ENCODE measurements at places on chromosomes 11 and 22.

- no peak for DNase-seq
Measured at GRCh38 chr11:68186061-68186460, 27.0 kb downstream of the KMT5B start.

GRCh38 chr22:33209930-33210784 is 152.0 kb upstream of the SYN3 start:
- no peak for DNase-seq

GRCh38 chr11:34609850-34610249 is 11.0 kb upstream of the EHF start:
- no peak for DNase-seq

DNA sequence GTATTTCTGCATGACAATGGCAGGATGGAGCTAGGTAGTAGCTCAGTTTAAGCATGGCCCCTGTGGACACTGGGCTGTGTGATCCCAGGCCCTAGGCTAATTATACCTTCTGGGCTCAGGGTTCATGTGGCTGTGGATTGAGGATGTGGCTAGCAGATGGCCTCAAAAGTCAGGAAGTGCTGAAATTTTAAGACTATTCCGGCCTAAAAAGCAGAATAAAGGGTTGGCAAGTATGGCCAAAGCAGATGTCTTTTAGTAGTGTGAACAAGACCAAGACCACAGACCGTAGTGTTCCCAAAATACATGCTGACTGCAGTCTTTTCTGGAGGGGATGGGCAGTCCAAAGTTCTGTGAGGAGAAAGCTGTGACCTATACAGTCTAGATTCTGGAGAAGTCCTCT is 115.7 kb upstream of the RAG2 start:
- no peak for DNase-seq

- no peak for DNase-seq
Measured at GRCh38 chr11:34256626-34257025, 101.2 kb downstream of the ABTB2 start.

- no peak for DNase-seq
Measured at GRCh38 chr11:62477927-62478326, 59.1 kb downstream of the SCGB1A1 start.

DNA sequence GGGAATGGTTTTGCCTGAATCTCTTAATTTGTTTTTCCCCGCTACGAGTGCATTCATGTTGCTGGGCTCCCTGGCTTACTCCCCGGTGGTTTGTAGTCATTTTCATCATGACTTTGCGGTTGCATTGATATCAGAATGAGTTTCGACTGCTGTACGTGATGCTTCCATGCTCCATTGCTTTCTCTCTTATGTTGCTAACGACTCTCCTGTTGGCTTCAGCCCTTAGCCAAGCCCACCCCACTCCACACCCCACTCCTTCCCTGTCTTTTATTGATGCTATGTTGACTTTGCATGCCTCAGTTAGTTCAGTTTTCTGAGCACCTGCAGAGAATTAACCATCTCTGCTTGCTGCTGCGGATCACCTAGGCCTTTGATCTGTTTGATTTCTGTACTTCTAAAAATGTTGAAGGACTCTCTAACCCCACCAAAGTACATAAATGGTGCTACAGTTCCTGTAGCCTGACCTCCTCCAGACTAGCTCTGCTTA is 65.3 kb downstream of the ARFGAP2 start:
- no peak for DNase-seq

DNA sequence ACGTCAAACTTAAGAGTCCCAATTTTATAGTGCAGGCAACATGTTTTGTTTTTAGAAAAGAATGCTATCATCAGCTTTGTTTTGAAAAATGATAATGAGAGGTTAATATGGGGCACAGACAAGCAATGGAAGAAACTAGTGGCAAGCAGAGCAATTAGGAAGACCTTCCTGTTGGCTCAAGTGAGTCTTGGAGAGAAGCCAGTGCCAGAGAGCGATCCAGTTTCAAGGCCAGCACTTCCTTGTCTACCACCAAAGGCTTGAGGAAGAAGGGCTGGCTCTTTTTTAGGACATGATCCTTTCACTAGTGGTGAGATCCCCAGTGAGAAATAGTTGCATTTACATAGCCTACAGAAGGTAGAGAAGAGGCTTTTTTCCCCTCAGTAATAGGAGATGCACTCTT is 1340.7 kb downstream of the LRRC4C start:
- no peak for DNase-seq

DNA sequence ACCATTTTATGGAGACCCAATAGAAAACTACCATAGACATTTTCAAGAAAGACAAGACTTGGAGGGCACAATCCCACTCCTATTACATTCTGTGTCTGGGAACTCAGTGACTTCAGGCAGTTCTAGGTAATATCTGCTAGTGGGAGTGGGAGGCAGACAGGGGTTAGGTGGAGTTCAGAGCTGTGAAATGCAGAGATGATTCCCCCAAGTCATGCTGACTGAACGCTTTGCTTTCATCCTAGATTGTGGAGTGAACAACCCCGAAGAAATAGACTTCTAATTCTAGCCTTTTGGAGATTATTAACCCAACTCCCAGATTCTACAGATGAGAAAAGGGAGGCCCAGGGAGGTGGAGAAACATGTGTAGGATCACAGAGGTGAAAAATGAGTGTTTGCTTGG is 437.8 kb upstream of the CADM1 start:
- no peak for DNase-seq

DNA sequence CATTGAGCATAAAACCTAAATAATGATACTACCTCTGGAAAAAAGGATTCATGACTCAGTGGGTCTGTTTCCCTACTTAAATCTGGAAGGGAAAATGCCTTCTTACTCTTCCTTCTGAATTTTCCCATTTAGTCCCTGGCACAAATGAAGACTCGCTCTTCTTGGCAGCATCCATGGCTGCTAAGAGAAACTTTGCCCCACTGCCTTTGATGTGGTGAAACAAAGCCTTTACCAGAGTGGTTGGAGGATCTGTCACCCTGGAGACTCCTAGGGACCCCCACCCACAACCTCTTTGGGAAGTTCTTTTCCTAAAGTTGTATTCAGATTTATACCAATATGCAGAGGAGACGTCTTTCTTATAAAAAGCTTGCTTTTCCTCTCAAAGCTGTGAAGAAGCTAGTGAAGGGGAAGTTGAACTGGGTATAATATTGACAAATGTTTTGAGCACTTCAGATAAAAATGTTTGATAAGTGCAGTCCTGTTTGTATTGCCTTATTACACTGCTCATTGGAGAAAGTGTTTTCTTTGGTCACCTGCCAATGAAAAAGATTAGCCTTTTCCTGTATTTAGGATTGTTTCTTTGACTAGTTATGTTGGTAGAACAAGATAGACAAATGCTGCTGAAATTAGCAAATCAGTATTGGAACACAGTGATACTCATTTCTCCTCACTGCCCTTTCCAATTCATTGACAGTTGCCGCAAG is 77.3 kb downstream of the ARFGAP2 start:
- no peak for DNase-seq

DNA sequence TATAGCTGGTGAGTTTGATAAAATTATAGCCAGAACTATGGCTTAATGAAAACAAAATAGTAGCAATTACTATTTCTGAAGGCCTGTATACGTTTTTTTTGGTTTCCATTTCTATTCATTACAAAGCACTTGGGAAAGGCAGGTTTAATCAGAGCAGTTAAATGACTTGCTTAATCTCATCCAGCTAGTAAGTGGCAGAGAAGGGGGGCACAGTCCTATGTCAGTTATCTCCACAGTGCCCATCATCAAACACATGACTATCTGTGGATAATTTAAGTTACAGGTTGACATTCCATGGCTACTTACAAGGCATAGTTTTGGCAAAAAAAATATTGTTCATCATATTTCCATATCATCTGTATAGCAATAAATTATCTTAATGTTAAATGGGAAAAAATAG is 93.7 kb downstream of the PGR start:
- DNase-seq, result no peak

DNA sequence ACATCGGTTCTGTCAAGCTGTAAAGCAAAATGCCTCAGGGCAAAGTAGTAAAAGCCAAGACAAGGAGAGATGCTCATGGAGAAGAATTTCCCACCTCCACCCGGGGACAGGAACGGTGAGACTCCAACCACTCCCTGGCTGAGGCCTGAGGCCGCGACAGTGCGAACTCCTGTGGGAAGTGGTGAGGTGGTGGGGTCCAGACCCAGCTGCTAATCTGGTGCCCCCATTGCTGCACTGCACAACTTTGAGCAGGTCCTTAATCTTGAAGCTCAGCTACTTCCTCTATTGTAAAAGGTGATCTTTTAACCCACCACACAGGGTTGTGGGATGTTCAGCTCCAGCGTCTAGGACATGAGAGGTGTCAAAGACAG is 83.9 kb downstream of the ZC3H12C start:
- no peak for DNase-seq

DNA sequence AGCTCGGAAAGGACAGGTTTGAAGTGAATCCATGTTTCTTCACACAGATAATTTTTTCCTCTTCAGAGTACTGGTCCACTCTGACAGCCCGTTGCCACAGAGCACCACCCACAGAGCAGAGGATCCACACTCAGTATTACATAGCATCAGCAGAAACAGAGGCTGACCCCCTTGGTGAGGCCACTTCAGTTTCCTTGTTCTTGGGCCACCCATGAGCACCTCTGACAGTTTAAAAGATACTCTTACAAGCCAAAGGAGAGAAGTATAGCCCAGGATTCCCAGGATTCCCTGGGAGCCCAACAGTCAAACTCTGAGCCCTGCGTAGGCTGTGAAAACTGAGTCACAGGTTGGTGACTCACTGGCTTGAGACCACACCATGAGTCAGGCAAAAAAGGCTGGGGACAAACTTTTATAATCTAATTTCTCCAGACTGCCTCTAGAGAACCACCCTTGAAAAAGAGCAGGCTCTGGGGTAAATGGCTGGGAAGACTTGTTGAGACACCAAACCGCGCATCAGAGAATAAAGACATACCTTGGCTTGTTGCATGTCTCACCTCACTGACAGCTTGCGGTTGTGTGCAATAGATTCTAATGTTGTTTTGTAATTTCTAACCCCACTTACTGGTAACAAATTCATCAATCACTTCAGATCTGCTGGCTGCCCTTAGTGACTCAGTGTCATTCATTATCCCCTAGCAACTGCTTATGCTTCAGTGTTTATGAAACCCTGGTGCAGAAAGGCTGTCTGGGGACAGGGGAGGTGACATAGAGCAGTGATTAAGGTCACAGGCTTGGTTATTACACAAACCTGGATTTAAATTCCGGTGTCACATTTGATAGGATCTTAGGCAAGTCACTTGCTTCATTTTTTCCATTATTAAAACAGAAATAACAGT is 56.9 kb upstream of the PRSS23 start:
- peak; percentile 85 for DNase-seq

DNA sequence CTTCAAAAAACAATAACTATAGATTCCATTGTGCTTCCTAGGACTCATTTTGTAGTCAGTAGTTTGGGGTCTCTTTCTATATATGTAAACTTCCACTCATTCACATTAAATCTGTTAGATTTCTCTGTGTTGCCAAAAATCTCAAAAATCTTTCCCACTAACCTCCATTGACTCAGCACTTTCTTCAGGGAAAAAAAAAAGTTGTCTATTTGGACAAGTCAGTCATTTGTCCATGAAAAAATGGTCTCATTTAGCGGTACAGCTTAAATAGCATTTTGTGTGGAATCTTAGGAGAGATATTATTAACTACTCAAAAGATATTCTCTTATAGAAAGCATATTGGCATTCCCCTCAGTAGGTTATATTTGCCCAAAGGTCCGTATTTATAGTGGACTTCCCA is 81.9 kb downstream of the PPP2R1B start:
- no peak for DNase-seq
